ENCODE measurements at places on chromosomes 2 and 18. TPM values are rescaled to one million over a fixed set of nuclear protein-coding genes. Genes with fewer than 3 reads are reported as not detected.

UBE2E3 gene
- total RNA-seq: 30.7 TPM

STARD6 gene
- 0.52 TPM for total RNA-seq

RTN4 gene
- total RNA-seq: 75.9 TPM

LIMS4 gene
- total RNA-seq: 1.2 TPM

IHH gene
- not detected for total RNA-seq

FBXO48 gene
- 0.43 TPM for total RNA-seq

TBC1D8 gene
- 0.58 TPM for total RNA-seq

KLHL41 gene
- total RNA-seq: not detected

HSPD1 gene
- total RNA-seq: 1,165 TPM

SLC40A1 gene
- total RNA-seq: 2.1 TPM

NCK2 gene
- 79.1 TPM for total RNA-seq

OSGEPL1 gene
- total RNA-seq: 11.5 TPM

ARMC9 gene
- 3.3 TPM for total RNA-seq

IL36RN gene
- total RNA-seq: 0.61 TPM

RIT2 gene
- total RNA-seq: not detected

HOXD3 gene
- not detected for total RNA-seq

ANKRD30B gene
- not detected for total RNA-seq

GPR35 gene
- total RNA-seq: 3.0 TPM

STK36 gene
- 15.7 TPM for total RNA-seq

IMP4 gene
- 316 TPM for total RNA-seq

HS1BP3 gene
- 6.7 TPM for total RNA-seq
